ENCODE measurements at places on chromosomes 16 and 17.
A peak's percentile ranks its signal among the peaks of the same experiment; 100 is the strongest.

DNA sequence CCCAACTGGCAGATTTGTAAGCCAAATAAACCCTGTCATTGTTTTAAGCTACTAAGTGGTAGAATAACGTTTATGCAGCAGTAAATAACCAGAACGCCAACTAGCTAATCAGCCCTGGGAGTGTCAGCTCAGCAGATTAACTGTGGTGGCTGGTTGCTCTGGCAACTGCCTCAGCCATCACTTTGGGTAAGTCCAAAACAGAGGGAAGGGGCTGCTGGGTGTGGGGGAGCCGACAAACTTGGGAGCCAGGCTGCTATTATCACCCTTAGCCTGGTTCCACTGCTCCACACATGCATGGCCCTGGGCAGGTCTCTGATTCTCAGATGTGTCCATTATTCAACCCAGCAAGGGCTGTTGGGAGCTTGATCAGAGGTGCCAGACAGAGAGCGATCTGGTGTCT is 22.2 kb upstream of the RHOT1 start:
- DNase-seq: no peak

GRCh38 chr17:31687505-31688126 is 171.4 kb downstream of the COPRS start:
- DNase-seq: no peak

DNA sequence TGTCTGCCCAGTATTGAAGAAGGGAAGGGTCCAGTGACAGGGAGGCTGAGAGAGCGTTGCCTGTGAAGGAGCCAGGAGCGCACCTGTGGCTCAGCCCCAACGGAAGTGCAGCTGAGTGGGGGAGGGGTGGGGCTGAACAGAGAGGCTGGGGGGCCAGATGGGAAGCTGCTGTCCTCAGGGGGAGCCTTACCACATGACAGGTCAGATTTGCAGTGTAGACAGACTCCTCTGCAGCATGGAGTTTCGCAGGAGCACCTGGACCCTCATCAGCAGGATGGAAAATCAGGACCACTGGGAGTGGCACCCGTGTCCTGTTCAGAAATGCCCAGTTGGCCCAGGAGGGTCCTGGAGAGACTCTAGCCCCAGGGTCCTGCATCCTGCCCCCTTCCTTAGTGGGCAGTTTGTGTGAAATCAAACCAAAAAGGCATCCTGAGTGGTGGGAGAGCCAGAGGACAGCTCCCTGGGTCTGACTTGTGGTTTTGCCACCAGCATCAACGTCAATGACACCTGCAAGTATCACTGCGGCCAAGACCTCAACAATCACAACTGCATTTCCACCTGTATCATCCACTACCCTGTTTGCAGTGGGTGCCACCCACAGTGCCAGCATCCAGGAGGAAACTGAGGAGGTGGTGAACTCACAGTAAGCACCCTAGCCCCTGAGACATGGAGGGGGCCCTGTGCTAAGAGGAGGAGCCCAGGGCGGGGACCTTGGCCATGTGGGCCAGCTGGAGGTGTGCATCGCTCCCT is 7.8 kb downstream of the CD300A start:
- peak; percentile 34 for DNase-seq

DNA sequence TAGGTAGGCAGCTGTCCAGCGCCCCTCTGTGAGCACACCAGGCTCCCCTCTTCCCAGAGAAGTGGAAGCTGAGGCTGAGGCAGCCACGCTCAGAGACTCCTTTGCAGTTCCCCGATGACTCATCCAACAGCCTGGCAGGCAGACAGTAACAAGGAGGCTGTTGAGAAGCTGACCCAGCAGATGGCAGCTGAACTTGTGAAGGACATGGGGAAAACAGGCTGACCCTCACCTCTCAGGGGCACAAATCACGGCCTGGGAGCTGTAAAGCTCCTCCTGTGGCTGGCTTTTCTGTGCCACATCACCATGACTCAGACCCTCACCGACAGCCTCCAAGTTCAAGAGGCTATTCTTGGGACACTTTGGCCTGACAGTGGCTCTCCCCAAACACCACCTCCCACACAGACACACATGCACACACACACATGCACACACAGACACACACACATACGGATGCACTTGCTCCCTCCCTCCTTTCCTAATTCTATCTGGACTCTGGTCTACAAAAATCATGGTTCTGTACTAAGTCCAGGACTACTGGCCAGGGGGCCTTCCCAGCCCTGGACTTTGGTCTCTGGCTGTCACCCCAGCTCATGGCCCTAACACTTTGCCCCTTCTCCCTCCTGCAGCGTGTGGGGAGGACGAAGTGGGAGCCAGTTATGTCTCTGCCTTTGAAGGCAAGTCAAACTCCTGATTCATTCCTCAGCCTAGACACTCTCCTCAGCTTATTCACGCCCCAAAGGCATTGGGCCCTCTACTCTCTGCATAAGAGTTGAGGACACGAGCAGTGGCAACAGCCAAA is 23.2 kb downstream of the MAP3K14 start:
- DNase-seq: no peak

DNA sequence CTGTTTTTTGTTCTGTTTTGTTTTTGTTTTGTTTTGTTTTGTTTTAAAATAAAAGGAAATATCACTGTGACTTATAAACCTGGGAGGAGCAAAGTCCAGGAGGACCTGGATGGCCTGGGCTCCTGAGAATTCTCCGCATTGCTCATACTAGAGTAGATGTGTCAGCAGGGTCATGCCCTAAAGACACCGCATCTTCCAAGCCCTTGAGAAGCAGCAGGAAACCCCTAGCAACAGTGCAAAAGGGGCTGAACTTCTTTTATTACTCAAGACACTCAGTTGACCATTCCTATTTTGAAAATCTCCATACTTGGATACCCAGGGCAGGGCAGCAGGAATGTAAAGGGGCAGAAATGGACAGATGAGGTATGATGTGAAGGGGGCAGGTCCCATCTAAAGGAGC is 51.8 kb downstream of the SYT17 start:
- no peak for DNase-seq

DNA sequence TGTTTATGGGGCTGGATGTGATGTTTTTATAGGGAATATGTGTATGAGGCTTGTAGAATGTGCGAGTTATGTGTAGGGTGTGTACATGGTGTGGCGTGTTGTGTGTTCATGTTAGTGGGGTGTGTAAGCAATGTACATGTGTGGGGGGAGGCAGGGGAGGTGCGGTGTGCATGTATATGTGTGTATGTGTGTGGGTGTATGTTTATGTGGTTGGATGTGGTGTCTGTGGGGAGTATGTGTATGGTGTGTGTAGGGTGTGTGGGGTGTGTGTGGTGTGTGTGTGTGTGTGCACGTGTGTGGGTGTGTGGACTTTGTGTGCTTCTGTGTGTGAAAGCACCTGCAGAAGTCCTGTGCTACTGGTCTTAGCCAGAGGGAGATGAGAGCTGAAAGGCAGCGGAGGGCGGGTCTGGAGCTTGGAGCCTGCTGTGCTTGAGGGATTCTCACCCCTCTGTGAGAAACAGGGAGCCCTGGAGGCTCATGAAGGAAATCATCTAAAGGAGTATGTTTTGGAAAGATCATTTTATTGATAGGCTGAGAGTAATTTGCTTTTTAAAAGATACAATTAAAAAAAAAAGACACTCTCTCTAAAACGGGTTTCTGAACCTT is 222.7 kb downstream of the HS3ST4 start:
- no peak for DNase-seq

DNA sequence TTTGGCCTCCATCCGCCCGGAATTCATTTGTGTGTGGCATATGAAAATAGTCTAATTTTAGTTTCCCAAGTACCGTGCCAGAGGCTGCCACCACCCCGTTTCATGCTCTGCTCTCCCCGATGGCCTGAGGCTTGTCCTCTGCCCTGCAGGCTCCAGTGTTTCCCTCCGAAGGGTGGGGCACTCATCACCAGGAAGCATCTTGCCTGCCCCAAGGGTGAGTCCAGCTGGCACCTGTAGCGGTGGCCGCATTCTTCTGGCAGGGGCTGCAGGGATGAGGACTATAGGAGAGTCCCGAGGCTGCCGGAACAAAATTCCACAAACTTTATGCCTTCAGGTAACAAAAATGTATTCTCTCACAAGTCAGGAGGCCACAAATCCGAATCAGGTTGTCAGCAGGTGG is 23.1 kb upstream of the CMIP start:
- DNase-seq: no peak

- DNase-seq: peak; percentile 24
Measured at GRCh38 chr16:69494991-69495392, 70.6 kb downstream of the CYB5B start.

DNA sequence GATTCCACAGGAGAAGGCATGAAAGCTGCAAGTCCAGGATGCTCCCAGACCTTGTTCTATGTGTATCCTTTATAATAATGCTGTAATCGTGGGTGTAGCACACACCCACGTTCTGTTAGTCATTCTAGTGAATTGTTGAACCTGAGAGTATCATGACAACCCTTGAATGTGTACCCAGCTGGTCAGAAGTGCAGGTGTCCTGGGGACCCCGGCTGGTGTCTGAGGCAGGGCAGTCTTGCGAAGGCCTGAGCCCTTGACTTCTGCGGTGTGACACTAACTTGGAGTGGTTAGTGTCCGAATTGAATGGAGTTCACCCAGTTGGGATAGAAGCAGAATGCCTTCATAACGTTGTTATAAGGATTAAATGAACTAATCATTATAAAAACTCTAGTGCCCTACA is 218.0 kb upstream of the TNRC6C start:
- DNase-seq: no peak

GRCh38 chr16:3945751-3946603 is 65.5 kb upstream of the CREBBP start:
- no peak for DNase-seq

GRCh38 chr17:47785538-47786123 is 36.0 kb downstream of the OSBPL7 start:
- no peak for DNase-seq

GRCh38 chr17:82234211-82235055 is 5.6 kb downstream of the SLC16A3 start:
- DNase-seq: no peak

DNA sequence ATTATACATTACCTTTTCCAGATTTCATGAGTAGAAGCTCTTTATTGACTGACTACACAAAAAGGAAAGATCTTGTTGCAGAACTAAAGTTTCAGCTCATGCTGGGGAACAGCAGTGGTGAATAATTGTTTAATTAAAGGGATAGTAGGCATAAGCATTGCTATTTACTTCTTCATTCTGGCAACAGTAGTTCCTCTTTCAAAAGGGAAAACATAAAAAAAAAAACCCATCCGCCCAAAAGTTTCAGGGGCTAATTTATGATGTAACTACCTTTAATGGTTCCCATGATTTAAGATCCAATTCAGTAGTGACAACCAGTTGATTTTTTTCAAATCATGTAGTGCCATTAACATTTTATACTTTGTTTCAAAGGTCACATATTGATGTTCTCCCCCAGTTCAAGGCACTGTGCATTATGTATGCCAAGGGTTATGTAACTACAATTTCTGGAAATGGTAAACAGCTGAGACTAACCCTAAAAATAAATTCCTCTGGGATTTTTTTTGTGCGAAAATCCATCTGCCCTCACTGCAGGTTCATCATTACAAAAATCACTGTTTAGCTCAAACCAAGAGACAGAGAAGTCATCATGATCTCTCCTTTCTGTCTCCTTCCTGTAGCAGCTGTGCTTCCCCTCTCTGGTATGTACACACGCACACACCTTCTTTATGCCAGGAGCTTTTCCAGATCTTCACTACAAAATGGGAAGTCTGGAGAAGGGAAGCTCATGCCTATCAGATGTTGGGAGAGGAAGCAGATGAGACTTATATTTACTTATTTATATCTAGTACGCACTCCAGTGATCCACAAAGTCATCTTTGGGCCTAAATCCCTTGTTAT is 2.2 kb upstream of the PHLPP2 start:
- no peak for DNase-seq

- DNase-seq: no peak
Measured at GRCh38 chr17:50684612-50685333, 22.9 kb downstream of the ANKRD40 start.

DNA sequence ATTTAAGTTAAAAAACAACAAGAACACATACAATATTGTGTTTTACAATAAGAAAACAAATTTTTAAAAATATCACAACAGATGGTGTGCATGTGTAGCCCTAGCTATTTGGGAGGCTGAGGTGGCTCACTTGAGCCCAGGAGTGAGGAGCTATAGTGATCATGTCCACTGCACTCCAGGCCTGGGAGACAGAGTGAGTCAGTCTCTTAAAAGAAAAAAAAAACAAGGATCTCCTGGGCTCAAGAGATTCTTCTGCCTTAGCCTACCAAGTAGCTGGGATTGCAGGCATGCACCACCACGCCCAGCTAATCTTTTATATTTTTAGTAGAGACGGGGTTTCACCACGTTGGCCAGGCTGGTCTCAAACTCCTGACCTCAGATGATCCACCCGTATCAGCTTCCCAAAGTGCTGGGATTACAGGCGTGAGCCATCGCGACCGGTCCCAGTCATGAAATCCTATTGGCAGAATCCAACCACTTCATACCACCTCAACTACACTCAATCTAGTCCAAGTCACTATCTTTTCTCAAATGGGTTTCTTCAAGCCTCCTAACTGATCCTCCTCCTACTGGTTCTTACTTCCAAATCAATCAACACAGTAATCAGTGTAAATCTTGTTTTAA is 55.0 kb downstream of the STH start:
- DNase-seq: no peak

DNA sequence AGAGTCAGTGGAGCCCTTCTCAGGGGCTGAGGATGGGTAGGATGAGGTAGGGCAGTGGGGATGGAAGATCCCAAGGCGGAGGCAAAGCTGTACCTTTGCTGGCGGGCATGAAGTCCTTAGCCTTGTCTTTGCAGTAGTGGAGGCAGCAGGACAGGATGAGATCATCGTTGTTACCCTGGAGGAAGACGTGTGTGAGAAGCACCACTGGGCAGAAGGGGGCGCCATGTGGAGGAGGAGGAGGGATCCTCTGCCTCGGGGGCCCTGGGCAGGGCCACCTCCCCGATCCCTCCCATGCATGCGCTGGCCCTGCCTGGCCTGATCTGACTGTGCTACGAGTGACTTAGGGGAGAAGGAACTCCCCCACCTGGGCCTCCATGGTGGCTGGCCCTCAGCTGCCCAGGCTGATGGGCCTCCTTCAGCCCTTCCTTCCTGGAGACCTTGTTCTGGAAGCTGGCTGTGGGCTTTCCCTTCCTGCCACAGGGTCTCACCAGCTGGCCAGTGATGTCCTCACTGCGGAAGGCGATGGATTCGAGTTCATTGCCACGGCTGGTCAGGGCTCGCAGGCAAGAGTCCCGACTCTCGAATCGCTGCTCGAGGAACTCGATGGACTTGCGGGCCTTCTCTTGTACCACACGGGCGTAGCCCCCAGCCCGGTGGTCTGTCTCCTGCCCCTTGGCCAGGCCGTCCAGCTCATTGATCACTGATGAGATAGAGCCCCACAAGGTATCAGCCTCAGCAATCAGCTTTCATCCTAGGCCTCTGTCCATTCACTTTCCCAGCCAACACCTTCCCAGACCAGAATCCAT is 10.3 kb downstream of the HIC1 start:
- peak; percentile 51 for DNase-seq

DNA sequence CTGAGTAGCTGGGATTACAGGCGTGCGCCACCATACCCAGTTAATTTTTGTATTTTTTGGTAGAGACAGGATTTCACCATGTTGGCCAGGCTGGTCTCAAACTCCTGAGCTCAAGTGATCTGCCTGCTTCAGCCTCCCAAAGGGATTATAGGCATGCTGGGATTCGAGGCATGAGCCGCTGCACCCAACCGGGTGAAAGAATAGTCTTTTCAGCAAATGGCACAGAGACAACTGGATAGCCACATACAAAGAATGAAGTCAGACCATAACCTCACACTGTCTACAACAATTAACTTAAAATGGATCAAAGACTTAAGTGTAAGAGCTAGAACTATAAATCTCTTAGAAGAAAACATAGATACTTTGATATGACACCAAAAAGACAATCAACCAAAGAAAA is 67.6 kb downstream of the TBC1D16 start:
- DNase-seq: no peak

- no peak for DNase-seq
Measured at GRCh38 chr16:2160915-2161551, 5.5 kb downstream of the TRAF7 start.

GRCh38 chr16:3797473-3797872 is 80.1 kb upstream of the TRAP1 start:
- peak; percentile 39 for DNase-seq

All from CD4-positive, alpha-beta T cell treated with Interleukin-12 subunit alpha and Interleukin-12 subunit beta, for 1 hour (primary cell).